ENCODE measurements at places on chromosomes 12 and 14.

- DNase-seq = no peak
Measured at GRCh38 chr12:132588821-132589669, 21.3 kb downstream of the LRCOL1 start.

DNA sequence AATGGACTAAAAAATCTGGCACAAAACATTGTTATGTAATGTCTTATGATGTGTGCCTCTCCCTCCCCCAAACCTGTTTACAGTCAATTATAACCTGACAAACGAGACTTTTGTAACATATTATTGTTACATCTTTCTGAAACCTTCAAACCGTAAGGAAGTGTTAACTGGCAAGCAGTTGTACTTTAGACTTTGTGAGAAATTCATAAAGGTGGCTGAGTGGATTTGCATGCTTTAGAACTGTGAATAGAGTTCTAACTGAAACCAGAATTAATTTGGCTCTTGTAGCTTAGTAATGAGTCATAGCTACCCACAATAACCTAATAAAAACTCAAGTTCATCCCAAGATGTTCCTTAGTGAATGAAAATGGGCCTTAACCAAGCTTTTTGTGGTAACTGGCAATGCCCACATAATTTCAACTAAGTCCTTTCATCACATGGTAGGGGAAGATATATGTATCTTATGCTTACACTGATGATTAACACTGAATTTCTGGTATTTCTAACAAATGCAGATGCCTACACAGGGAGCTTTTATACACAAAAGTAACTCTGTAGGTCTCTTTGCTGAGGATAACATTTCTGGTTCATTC lies 29.7 kb downstream of the RAD9B start:
- DNase-seq = no peak

- peak; percentile 53 for DNase-seq
Measured at GRCh38 chr14:105647784-105648608, 121.6 kb downstream of the TMEM121 start.

GRCh38 chr12:99099786-99100185 lies 454.7 kb downstream of the APAF1 start:
- DNase-seq = no peak

GRCh38 chr12:123056053-123056452 lies 75.6 kb downstream of the ARL6IP4 start:
- no peak for DNase-seq

- no peak for DNase-seq
Measured at GRCh38 chr12:44076871-44077270, 241.0 kb downstream of the TMEM117 start.

DNA sequence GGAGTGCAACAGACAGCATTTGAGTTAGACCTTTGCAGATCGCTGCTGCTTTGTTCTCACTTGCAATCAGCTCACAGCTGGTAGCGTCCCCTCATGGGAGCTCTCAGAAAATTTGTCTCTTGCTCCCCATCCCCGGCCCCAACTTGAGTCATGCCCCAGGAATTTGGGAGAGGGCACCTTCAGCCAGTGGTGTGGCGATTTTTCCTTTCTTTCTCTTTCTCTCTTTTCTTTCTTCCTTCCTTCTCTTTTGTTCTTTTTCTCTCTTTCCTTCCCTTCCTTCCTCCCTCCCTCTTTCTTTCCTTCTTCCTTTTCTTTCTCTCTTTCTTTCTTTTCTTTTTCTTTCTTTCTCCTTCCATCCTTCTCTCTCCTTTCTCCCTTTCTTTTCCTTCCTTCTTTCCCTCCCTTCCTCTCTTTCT lies 34.2 kb upstream of the MAP1LC3B2 start:
- no peak for DNase-seq

DNA sequence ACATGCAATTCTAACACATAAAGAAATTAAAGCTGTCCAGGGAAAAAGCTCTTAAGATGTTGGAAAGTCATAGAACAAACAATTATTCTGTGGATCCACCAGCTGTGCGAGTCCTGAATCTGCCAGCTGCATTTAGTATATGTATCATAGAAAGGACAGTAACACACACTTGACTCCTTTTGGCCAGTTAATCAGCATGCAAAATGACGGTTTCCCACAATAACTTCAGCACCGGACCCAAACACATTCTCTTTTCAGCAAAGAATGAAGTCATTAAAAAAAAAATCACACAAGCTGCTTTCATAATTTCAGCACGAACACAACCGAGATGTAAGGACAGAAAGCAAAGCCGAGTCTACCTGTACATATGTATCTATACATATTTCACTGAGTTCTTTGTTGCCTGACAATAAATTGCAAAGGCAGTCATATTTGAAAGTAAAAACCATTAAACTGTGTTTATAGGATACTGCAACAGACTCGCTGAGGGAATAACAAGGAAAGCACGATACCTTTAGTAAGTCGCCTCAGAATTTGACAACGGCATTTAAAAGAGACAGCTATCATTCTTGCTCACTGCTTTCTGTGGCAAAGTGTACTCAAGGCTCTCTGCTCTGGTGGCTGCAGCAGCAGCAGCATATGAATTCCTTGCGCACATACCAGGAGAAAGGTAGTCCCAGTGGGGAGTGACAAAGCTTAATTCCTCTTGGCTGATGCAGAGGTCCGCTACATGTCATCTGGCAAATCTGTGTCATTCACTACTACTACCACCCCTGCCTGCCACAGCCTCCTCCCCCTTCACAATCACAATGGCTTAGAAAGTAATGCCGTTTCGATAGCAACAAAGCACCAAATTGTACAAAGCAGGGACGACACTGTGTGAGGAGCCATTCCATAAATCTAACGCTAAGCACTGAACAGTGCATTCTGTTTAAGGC lies at the start of gene GRIP1:
Gene GRIP1, minus strand, starts transcription at position 739 of the 938 bp plus-strand sequence. Its CDS starts 172 bp downstream, at position 567.
- no peak for DNase-seq

- DNase-seq = no peak
Measured at GRCh38 chr12:104704224-104704779, 247.6 kb downstream of the CHST11 start.

DNA sequence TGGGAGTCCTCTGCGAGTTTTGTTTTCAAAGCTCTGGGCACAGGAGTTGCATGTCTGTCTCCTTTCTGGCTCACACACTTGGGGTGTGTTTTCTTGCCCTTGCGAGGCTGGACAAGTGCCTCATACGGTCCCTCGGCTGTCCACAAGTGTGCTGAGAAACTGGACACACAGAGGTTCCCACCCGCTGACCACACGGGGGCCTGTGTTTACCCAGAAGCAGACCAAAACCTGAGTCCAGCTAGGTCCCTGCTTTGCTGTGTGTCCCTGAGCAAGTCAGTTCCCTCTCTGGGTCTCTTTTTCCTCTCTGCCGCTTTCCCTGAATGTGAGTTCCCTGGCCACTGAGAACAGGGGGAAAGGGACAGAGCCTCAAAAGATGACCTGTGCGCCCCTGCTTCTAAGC lies 678 bp upstream of the OAS2 start:
- DNase-seq = no peak

Data from CD4-positive, alpha-beta T cell treated with Interleukin-4 for 1 hour (primary cell).